H7 (cell line): ENCODE measurements at places on chromosomes 7 and 10. TPM values are rescaled to one million over a fixed set of nuclear protein-coding genes. Genes with fewer than 3 reads are reported as not detected.
A peak's percentile ranks its signal among the peaks of the same experiment; 100 is the strongest.

- peak; percentile 57 for DNase-seq
Measured at GRCh38 chr7:22660732-22661131, 66.3 kb upstream of the IL6 start.

DNA sequence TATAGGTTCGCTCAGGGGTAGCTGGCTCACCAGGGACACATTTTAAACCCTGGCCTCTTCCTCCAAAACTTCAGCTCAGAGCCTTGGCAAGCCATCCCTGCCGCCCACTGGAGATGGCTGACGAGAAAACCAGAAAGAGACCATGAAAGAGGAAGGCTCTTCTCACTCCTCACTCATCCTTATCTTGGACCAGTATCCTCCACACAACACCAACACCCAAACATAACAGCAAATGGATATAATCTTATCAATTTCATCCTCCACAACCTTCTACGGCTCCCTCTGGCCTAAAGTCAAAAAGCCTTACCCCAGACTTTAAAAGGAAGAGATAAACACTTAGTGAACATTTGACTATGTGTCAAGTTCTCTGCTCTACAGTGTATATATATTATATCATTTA lies 26.9 kb downstream of the DLG5 start:
- DNase-seq = no peak

DNA sequence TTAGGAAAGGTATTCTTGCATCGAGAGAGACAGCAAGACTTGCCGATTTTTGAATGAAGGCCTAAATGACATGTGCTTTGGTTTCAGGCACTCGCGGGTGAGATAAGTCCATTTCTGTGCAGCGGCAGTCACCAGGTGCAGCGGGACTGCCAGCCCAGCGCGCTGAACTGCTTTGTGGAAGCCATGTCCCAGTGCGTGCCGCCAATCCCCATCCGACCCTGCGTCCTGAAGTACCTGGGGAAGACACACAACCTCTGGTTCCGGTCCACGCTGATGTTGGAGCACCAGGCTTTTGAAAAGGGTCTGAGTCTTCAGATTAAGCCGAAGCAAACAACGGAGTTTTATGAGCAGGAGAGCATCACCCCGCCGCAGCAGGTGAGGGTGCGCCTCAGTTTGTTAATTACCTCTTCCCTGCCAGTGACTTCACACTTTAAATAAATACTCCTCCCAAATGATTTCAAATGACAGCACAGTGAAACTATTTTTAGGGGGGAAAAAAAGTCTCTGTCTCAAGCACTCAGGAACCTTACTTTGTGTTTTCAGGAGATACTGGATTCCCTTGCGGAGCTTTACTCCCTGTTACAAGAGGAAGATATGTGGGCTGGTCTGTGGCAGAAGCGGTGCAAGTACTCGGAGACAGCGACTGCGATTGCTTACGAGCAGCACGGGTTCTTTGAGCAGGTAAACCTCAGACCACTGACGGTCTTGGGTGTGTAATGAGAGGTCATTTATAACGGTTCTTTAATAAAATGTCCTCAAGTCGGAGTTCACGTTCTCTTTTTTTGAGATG lies 98.3 kb downstream of the TRRAP start:
- DNase-seq = no peak

DNA sequence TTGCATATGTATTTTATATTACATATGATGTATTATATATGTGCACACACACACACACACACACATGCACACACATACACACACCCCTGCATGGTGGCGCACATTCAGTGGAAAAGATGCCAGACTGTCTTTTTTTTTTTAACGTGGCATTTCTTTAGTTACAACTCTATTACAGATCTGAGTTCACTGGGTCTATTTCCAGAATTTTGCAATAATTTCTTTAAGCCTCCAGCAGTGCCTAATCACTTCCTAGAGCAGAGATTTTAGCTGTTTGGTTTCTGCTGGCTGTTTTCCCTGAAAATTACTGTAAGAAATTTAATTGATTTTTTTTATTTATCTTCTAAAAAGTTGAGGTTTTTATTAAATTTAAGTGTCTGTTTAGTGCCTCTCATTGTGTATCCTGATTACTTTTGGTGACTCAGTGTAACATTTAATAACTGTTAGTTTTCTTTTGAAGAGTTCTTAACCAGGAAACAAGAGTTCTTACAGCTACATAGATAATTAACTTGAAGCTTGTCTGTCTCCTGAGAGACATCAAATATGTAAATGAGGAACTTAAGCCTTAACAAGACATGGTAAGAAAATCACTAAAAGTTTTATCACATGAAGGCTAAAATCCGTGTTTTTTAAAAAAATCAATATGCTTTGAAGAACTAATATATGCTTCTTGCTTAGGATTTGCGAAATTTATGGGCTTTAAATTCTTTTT lies 232.0 kb downstream of the MDFIC start:
- DNase-seq = no peak

DNA sequence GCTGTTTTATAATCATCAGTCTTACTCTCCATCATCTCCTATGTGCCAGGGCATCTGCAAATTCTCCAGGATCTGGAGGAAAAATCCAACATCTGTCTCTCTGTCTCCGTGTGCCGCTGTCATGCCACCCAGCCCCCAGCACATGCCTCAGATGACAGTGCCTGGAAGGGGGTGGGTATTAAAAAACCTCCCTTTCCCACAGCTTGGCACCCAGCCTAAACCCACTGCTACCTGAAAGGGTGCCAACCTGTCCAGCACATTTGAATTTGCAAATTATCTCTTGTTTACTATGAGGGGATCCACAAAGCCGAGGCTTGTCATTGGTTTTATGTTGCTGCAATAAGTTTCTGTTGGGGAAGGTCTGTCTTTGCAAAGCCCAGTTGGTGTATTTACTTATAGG lies 73.1 kb downstream of the EMX2 start:
- DNase-seq = no peak

- no peak for DNase-seq
Measured at GRCh38 chr10:89302625-89303024, 779 bp downstream of the IFIT2 start.

- no peak for DNase-seq
Measured at GRCh38 chr7:80760292-80760691, 121.8 kb downstream of the CD36 start.

GRCh38 chr10:83647526-83647925 lies 491.8 kb upstream of the GHITM start:
- no peak for DNase-seq

DNA sequence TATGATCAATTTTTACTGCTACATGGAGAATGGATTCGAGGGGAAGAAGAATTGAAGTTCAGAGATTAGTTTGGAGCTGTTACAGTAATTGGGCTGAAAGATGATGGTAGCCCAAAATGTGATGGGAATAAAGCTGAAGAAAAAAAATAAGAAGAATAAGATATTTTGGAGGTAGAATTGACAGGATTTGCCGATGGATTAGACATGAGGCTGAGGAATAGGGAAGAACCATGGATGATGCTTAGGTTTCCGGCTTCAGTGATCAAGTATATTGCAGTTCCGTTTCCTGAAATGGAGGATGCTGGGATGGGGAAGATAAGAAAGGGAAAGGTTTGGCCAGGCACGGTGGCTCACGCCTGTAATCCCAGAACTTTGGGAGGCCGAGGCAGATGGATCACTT lies 38.9 kb upstream of the FHIP2A start:
- no peak for DNase-seq

GRCh38 chr7:5525271-5526099 lies 101.9 kb upstream of the TNRC18 start:
- DNase-seq = peak; percentile 38

GPRIN2 gene
- total RNA-seq = 4.3 and 4.7 TPM in 2 replicates

HKDC1 gene
- 0.03 TPM in 1 of 2 replicates, not detected in the other for total RNA-seq

GJD4 gene
- total RNA-seq = not detected in 2 replicates

COL17A1 gene
- 0.59 and 1.0 TPM in 2 replicates for total RNA-seq

SERPINE1 gene
- total RNA-seq = 3.4 and 3.6 TPM in 2 replicates

CYP2C9 gene
- not detected in 2 replicates for total RNA-seq

TCTN3 gene
- total RNA-seq = 31.5 and 35.8 TPM in 2 replicates
